ENCODE measurements at places on chromosomes 3 and 15. TPM values are rescaled to one million over a fixed set of nuclear protein-coding genes. Genes with fewer than 3 reads are reported as not detected.

CCR9 gene
- not detected for total RNA-seq

DNA sequence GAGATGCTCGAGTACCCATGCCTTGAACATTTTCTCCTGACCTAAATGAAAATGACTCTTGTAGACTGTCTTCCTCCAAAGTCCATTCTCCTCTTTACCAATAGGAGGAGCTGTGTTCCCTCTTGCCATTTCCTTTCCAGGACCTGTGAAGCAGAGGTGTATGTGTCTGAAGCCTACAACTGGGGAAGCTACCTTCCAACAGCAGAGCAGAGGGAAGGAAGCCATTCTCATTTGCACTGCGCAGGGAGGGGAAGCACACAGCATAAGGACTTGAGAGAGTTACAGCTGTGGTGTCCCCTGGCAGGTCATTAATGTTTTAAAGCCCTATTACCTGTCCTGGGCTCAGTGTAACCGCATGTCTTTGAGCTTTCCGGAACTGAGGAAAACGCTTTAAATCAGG lies 38.7 kb downstream of the HSPBAP1 start:
- DNase-seq = peak; percentile 21

CA12 gene
- total RNA-seq = 290 TPM

FBLN2 gene
- total RNA-seq = 10.5 TPM

AGBL1 gene
- total RNA-seq = 0.10 TPM

DNA sequence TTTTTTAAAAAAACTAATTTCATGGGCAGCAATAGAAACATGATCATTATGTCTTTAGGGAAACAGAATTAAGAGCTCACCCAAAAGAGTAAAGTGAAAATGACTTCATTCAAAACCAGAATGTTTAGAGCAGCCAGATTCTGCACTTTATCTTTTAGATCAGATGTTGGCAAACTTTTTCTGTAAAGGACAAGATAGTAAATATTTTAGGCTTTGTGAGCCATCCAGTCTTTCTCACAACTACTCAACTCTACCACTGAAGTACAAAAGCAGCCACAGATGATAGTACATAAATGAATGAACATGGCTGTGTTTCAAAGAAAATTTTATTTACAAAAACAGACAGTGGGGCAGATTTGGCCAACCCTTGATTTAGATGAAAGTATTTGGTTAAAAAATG lies 84.5 kb downstream of the SETD2 start:
- DNase-seq = no peak

DNA sequence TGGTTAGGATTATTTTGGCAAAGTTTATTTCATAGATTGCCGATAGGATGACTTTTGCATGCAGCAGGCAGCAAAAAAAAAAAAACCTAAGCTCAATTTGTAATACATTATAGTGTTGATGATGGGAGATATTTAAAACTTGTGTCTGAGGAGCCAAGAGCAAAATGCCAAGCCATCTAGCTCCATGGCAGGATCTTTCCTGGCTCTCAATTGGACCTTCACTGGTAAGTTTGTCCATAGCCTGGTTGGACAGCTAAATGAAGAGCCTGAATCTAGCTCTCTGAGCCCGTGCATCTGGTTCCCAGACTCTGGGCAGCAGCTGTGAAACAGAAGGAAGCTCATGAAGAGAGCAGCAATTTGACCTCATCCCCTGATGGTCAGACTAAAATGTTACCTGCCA lies 17.5 kb downstream of the STAC start:
- DNase-seq = no peak

NECTIN3 gene
- total RNA-seq = 46.8 TPM

C3orf52 gene
- 39.3 TPM for total RNA-seq

- DNase-seq = peak; percentile 55
Measured at GRCh38 chr3:5304789-5305683, 117.5 kb downstream of the EDEM1 start.

- no peak for DNase-seq
Measured at GRCh38 chr3:89698208-89698830, 590.9 kb downstream of the EPHA3 start.

GPR176 gene
- total RNA-seq = 2.2 TPM

DNA sequence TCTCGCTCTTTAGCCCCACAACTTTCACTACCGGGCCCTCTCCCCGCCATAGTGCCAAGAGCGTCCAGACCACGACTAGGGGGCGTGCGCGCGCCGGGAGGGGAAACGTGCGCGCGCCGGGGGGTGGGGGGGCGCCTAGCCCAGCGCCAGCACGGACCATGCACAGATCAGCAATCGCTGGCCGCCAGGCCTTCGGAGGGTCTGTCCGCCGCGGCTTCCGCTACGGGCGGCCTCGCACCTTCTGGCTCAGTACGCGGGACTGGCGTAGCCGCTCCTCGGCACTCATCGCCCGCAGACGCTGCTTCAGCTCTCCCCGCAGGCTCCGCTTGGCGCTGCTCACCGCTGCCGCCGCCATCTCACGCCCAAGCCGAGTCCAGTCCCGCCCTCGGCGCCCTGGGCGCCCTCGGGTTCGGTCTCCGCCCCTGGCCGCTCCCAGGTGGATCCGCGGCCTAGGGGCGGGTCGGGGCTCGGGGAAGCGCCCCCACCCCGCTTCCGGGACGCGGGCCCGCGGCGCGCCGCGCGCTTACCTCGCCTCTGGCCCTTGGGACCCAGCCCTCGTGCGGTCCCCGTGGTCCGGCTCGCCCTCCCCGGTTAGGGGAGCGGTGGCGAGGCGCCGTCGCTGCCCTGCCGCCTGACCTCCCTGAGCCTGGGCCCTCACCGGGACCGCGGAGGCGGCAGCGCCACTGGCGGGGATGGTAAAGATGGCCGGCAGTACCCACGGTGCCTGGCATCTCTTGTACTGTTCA lies at the start of gene MTHFS:
TSS of gene MTHFS (minus strand) at position 381 of the 746 bp plus-strand sequence. CDS start at position 355, 26 bp downstream.
- DNase-seq = peak; percentile 84

RPS17 gene
- 909 TPM for total RNA-seq

- no peak for DNase-seq
Measured at GRCh38 chr3:183790700-183791099, 34.7 kb downstream of the MAP6D1 start.

DNA sequence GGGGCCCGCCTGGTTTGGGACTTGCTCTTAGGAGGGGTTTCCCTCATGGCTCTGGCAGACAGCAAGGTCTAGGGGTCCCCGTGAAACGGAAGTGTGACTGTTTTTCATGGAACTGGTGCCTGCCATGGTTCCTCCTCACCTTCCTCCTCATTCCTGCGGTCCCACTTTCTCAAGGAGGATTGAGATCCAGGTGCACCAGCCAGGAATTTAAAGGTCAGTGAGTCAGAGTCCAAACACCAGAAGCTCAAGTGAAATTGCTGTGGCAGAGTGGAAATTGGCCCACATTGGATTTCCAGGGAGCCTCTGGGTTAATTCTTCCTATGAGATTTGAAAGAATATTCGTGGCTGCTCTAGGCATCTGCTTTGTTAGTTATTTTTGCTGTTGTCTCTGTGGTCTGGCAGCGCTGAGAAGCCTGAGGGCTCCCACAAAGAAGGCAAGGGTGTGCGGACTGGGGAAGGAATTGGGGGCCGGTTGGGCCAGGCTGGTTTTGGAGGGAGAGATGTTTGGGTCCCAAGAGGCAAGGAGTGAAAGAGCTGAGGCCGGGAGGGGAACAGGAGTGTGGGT lies 60.4 kb upstream of the TNFAIP8L3 start:
- no peak for DNase-seq

CRABP1 gene
- 1.5 TPM for total RNA-seq

DNA sequence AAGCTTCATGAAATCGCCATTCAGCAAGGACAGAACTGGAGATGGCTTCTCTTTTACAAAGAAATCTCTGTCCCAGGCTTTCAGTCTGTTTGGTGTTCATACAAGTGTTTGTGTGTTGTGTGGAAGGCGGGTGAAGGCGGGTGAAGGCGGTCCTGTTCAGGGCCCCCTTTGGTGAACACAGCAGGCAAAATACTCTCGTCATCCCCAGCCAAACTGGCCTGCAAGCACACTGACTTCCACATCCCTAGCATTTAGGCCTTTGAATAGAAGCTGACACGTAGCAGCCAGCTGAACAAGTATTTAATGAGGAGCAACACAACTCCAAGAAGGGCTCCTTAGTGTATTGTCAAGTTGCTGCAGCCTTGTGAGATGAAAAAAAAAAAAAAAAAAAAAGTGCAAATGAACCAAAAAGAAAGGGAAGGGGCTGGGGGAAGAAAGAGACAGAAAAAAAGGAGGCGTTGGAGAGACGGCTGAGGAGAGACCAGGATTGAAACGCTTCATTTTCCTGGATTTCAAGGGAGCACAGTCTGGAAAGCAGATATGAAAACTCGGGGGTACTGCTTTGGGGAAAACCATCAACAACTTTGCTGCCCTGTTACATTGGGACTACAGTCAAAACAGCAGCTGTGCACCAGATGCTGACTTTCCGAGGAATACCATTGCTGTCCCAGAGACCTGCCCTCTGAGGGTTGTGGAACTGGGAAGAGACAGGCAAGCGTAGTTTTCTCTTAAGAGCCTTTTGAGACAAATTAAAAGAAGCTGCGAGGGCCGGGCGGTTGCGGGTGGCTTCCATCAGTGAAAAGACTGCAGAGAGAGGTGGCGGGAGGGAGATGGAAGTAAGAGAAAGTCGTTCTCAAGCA lies 74.6 kb downstream of the TGFBR2 start:
- DNase-seq = peak; percentile 29

All from colonic mucosa (tissue), 4 donors.